ENCODE measurements at places on chromosomes 3 and 15.

DNA sequence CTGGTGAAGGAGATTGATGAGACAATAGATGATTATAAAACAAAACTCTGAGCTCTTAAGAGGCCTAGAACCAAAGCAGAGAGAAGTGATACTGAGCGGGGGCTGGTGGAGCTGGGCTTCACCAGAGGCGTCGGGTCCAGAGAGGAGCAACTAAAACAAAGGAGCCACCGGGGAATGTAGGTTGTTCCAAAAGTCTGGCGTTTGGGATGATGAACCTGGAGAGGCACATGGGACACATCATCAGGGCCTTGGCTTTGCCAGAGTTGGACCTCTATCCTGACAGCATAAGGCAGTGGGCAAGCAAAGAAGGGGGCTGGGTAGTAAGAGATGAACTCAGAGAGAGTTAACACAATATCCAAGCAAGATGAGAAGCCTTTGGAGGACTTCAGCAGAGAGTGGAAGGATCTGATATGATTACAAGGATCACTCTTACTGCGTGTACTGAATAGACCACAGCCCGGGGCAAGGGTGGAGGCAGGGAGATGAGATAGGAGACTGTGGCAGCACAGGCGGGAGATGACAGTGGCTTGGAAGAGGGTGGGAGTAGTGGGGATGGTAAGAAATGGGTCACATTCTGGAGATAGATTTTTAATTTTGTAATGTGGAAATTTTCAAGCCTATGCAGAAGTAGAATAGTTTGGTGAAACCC, 36.0 kb upstream of the RASA2 start:
- no peak for DNase-seq

DNA sequence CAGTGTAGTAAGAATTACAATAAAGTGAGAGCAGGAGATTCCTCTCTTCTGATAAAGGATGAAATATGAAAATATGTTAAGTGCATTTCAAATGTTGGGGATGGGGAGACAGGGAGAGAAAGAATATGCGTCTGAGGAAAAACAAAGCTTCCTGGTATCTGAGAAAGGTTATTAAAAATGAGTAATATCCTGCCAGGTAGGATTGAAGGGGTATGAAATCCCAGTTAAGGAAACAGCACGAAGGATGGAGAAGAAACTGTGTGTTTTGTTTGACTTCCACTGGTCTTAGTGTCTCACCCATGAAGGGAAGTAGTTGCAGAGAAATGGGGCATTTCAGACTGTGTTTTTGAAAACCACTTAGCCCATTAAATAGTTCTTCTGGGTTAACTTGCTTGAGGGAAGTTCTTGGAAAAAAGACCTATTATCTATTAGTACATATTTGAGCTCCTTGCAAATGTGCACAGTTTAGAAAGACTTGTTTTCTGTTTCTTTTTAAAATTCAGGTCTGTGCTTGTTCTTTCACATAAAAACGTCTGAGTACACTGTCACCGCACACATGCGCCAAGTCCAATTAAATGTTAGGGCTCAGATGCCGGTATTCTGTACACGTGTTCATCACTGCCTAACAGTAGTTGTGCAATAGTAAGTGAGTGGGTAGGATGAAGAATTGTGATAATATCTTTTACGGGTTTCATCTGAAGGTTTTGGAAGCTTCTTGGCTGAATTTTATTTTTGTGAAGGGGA, 196.1 kb upstream of the P2RY1 start:
- no peak for DNase-seq

DNA sequence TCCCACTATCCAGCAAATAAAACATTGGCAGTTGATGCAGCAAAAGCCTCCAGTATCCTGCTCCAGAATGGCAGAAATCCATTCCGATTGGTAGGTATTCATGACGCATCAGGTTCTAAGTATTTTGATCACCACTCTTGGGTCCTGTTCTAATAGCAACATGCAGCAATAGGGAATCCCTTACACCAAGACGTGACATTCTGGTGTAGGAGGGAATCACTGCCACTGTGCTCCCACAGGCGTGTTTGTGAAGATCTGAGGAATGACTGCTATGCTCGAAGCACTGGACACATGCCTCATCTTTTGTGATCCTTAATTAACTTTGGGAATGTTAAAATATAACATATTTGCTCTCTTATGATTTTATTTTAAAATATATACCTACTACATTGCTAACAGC, 552.9 kb downstream of the MECOM start:
- DNase-seq = no peak

- no peak for DNase-seq
These were observed 56.6 kb upstream of the ARHGEF3 start for GRCh38 chr3:56858331-56858730.

DNA sequence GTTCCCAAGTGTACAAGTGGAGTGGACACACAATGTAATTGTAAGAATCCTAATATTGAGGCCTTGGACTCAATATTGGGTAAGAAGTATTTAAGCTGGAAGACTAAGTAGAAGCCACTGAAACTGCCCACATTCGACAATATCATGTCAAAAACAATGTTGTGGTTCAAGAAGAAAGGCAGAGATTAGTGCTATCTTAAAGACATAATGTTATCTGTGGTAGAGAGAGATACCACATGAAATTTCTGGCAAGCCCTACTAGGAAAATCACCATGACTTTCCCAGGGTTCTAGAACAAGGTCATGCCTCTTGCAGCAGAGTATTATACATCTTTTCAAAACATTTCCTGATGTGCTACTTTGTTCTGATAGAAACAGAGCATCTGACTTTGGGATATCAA, 192.6 kb downstream of the RAP2B start:
- no peak for DNase-seq
